GM23248 (cell line): ENCODE measurements at places on chromosomes 7 and 10. TPM values are rescaled to one million over a fixed set of nuclear protein-coding genes. Genes with fewer than 3 reads are reported as not detected.

MICALL2 gene
- total RNA-seq: 10.6 and 12.2 TPM in 2 replicates

DNA sequence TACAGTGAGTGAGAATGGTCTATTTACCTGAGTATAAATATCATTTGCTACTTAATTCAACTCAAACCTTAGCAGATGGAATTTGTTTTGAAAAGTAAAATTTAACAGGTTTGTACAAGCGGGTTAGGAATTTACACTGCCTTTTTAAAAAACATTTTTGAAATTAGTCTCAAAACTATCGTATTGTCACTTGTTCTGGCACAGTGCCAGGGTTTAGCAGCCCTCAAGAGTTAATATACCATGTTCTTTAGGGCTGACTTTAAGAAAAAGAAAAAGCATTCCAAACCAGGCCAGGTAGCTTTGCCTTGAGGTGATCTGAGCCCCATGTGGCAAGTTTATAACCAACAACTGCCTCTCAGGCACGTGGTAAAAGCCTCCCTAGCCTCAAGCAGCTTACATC lies 17.8 kb downstream of the CCNJ start:
- DNase-seq: no peak

GRCh38 chr7:93016681-93017381 lies 100.9 kb downstream of the SAMD9 start:
- no peak for DNase-seq

BAIAP2L1 gene
- total RNA-seq: 4.2 and 5.9 TPM in 2 replicates

DNA sequence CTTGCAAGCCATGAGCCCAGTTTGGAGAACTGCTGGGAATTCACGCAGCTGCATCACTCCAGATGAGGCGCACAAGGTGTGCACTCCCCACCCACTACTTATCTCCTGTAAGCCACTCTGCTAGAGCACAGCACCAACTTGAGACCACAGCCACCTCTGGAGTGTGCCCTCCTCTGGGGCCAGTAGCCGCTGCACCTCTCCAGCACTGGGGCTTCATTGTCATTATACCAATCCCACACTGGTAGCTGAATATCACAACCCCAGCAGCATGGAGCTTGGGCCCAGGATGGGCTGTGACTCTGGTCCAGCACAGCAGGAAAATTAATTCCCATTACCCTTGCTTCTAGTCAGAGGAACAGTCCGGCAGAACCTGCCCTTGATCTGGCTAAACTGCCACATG lies 125.6 kb downstream of the LSM5 start:
- no peak for DNase-seq

DNA sequence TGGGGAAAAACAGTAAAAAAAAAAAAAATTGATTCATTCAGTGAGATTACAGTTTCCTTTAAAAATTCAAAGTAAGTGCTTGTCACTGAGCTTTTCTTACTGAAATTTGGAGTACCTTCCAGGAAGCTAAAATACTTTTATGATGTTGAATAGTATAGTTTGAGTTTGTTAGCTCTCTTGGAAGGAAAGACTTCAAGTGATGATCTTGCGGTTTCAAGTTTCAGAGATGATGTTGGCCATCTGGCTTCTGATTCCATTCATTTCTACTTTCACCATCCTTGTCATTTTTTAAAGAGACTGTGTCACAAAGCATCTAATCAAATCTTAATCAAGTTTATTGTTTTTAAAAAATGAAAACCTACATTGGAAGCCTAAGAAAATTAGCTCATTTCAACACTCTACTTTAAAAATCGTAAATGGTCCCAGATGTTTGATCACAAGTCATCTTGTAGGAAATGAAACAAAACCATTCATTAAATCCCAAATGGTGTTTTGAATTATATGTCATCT lies 4.9 kb upstream of the HERPUD2 start:
- no peak for DNase-seq

WDR86 gene
- total RNA-seq: 0.25 TPM in 1 of 2 replicates, not detected in the other

DNA sequence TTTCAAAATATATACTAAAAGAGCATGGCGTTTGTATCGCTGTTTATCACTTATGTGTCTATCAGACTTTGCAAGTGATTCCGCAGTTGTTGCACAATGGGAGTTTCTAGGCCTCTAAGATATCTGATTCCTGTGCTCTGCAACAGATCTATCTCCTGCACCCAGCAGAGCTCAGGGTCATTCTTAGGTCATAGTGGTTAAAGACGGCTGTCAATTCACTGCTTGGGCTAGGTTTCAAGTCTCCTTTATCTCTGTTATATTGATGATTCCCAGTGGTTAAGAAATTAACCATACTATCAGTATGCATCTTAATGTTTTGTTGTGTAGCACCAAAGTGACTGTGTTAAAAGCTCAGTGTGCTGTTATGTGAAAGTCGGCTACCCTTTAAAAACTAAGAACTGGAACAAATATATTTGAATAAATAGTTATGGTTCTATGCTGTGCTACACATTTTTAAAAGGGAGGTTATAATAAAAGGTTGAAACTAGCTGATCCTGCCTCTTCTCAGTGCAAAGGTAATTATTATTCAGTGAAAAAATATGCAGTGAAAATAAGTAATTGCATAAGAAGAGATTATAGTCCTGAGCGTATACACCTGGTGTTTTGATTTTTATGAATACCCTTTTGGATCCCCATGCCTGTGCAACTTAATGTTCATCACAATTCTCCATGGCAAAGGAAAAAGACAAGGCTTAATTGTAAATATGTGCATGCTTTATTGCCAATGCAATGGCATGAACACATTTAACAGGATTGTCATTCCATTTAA lies 24.0 kb downstream of the HOXA1 start:
- no peak for DNase-seq

CLCN1 gene
- not detected in 2 replicates for total RNA-seq

GRCh38 chr7:149735779-149736477 lies 37.5 kb downstream of the ZNF467 start:
- no peak for DNase-seq

LHFPL3 gene
- total RNA-seq: not detected in 2 replicates

DNA sequence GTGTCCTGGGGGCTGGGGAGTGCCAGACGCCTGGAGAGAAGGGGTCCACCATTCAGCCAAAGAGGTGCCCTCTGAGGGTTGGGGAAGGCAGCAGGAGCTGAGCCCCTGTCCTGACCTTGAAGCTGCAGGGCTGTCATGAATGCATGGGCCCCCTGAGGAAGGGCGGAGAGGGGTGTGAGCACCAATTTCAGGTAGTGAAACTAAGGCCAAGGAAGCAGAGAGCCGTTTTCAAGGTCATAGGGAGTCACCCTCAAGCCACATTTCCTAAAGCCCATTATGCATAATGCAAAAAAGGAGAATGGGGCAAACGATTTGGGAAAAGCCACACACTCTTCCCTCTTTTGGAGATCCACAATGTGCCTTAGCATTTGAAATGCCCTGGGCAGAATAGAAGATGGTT lies 37.2 kb downstream of the FIGNL1 start:
- no peak for DNase-seq

- DNase-seq: no peak
These were observed 11.0 kb upstream of the ADD3 start for GRCh38 chr10:109996766-109997171.

GRCh38 chr10:1316809-1317143 lies 260.6 kb downstream of the WDR37 start:
- no peak for DNase-seq

DNA sequence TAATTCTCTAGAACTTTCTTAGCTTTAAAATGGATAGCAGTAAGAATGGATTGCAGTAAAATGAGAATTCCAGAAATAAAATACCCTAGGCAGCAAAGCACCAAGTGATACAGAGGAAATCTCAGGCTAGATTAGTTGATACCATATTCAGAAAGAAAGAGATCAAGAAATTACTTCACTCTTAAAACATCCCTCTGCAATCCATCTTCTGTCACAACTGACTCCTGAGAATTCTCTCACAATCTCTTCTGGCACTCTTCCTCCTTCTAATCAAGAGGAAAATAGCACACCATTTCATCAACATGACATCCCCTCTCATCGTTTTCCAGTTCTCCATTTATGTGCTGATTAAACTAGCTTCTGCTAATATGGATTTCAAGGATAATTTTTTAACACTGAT lies 42.2 kb upstream of the LAMB1 start:
- DNase-seq: no peak

CALHM1 gene
- total RNA-seq: not detected in 2 replicates

GRCh38 chr7:158730383-158731346 lies 26.1 kb upstream of the NCAPG2 start:
- no peak for DNase-seq

FXYD4 gene
- not detected in 2 replicates for total RNA-seq

DNA sequence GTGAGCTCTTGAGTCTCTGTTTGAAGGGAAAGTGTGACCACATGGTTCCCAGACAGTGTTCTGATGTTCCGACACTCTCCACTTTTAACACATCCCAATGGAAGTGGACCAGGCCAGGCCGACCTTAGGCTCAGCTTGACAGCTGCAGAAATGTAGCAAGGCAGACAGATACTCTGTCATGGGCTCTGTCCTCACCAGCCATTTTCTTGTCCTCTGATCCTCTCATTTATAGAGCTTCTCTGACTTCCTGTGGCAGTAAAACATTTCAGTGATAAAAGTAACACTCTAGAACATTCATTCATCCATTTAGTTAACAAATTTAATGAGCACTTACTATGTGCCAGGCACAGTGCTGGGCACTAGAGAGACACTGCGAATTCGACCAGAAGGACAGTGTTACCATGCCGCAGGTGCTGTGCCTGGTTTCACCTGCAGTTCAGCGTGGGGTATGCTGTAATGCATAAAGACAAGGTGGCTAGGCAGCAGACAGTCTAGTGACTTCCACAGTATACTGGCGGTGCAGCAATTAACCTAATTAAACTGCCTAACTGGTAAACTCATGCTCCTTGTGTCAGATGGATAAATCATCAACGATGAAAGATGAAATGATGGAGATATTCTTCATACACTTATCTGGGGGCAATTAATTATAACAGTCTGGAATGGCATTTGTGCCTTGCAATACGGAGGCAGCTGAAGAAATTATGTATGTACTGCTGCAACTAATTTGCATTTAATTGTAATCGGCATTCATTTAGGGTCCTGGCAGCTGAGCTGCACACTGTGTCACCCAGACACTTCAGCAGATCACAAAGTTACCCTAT lies 188.1 kb downstream of the NRP1 start:
- no peak for DNase-seq

DNA sequence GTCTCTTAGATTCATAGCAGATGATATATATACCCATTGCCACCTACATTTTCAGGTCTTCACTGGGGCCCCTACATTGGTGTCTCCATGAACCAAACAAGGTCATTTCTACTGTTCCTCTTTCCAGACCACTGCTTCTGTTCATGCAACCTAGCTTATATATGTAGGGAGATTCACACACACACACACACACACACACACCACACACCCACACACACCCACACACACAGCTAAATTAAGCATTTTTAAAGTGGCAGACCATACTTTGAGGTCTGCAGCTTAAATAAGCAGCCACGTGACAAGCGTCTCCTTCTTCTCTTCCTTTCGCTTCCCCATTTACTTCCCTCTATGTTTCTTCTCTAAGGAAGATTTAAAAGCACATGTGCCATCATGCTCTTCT lies 70.0 kb upstream of the CC2D2B start:
- DNase-seq: no peak

DNA sequence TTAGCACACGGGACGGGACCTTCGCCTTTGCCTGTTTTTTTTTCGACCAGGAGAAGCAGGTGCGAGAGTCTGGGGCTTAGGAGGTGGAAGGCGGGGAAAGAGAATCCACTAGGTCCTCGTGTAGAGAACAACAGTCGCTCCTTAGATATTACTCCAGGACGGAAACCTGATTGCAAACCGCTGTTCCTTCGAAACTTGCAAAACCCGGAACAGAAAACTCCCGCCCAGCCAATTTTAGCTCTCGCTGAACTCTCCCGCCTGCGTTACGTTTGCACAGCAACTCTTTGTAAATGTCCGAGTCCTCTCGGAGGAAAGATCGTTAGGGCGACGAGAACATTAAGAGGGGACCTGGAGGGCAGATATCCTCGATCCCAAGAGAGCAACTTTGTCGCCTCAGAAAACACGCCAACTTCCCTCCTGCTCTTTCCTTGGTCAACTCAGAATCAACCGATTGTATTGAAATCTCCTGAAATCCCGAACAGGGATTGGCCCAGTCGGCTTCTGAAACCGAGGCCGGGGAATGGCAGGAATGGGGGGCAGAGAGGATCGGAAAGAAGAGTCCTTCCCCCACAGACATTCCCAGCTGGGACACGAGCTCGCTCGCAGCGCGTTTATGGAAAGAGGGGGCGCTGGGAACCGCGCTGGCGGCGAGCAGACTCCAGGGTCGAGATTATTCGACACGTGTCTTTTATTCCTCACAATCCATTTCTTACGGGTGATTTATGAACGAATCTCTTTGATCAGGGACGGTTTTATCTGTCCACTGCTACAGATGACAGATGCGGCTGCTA lies 9.9 kb downstream of the TWIST1 start:
- peak; percentile 88 for DNase-seq

DOCK1 gene
- total RNA-seq: 39.1 and 45.6 TPM in 2 replicates

DNA sequence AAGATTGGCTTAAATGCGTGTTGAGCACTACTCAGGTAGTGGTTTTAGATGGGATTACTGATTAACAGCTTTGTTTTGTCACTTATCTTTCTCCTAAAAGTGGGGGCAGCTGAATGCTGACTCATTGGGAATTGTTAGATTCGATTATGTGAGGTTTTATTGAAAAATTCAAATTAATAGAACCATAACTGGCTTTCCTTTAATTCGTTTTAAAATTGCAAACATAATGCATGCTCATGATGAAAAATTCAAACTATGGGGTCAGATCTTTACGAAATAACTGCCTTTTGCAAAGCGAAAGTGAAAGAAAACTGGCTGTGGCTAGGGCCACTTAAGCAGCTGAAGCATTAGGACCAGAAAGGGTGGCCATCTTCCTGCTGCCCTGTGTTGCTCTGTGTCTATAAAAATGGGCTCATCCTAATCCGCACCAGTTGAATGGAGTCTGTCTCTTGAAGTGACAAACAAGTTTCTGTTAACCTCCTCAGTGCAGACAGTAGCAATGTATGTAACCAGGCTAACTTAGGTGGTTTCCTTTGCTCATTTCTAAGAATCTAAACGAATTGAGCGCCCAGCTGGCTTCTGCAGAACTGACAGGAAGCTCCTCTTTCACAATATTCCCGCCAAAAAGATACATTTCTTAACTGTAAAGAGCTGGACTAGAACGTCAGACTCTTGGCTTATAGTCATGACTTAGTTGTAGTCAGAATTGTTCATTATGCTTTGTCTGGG lies 27.8 kb downstream of the DENND10 start:
- DNase-seq: peak; percentile 48

DNA sequence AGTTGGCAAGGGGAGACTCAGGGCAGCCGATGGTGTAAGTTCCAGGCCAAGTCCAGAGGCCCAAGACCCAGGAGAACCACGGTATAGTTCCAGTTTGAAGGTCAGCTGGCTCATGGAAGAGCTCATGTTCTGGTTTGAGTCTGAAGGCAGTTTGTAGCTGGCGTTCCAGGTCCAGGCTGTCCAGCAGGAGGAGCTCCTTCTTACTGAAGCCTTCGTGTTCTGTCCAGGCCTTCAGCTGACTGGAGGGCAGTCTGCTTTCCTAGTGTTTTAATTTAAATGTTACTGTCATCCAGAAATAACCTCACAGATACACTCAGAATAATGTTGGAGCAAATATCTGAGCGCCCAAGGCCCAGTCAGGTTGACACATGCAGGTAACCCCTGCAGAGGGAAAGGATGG lies 4.2 kb downstream of the SUN1 start:
- DNase-seq: peak; percentile 75

GRCh38 chr10:24992512-24993133 lies 23.3 kb downstream of the ENKUR start:
- no peak for DNase-seq

DRGX gene
- total RNA-seq: not detected in 2 replicates

PLCE1 gene
- 2.9 and 6.2 TPM in 2 replicates for total RNA-seq
